ENCODE measurements at places on chromosomes 4 and X. TPM values are rescaled to one million over a fixed set of nuclear protein-coding genes. Genes with fewer than 3 reads are reported as not detected.

REELD1 gene
- total RNA-seq = 0.20 TPM

PFKFB1 gene
- total RNA-seq = 0.23 TPM

DOK7 gene
- total RNA-seq = not detected

NAT8L gene
- not detected for total RNA-seq

LRCH2 gene
- not detected for total RNA-seq

SYN1 gene
- 0.35 TPM for total RNA-seq

DNA sequence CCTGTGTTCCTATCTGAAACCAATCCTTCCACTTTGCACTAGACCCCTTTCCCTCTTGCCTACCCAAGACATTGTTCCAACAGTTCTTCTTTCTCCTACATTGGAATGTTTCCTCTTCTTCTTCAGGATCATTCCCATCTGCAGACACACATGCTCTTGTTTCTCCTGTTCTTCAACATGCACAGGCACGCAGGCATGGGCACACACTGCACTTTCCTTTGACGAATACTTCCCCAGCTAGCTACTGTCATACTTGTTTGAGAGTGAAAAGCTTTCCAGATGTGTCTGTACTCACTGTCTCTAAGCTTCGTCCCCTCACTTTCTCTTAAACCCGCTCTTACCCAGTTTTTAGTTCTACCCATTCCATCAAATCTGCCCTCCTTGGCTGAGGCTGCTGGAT, 31.8 kb upstream of the ERVMER34-1 start:
- no peak for DNase-seq

- no peak for DNase-seq
Measured at GRCh38 chr4:41288254-41288653, 31.5 kb downstream of the UCHL1 start.

- no peak for DNase-seq
Measured at GRCh38 chr4:20684852-20685763, 15.2 kb upstream of the PACRGL start.

- DNase-seq = no peak
Measured at GRCh38 chrX:136497556-136498052, at the start of gene HTATSF1. TSS of gene HTATSF1 (plus strand) at chrX:136497592. CDS start at chrX:136497685, 93 bp downstream.

GRCh38 chr4:152581536-152582160, 45.8 kb upstream of the FBXW7 start:
- DNase-seq = no peak

- no peak for DNase-seq
Measured at GRCh38 chr4:141668200-141668910, 32.0 kb downstream of the IL15 start.

GRCh38 chr4:1318488-1319213, 28.4 kb upstream of the UVSSA start:
- DNase-seq = no peak

GRCh38 chr4:169566021-169566818, 46.2 kb downstream of the NEK1 start:
- DNase-seq = peak; percentile 55

GRCh38 chr4:14176613-14177012, 549.1 kb upstream of the BOD1L1 start:
- no peak for DNase-seq

DNA sequence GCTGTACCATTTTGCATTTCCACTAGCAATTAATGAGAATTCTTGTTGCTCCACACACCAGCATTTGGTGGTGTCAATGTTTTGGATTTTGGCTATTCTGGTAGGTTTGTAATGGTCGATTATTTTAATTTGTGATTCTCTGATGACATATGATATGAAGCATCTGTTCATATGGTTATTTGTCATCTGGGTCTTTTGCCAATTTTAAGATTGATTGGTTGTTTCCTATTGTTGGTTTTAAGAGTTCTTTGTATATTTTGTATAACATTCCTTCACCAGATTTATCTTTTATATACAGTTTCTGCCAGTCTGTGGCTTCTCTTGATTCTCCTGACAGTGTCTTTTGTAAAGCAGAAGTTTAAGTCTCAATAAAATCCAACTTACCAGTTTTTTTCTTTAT, 18.5 kb upstream of the BDH2 start:
- DNase-seq = no peak

DNA sequence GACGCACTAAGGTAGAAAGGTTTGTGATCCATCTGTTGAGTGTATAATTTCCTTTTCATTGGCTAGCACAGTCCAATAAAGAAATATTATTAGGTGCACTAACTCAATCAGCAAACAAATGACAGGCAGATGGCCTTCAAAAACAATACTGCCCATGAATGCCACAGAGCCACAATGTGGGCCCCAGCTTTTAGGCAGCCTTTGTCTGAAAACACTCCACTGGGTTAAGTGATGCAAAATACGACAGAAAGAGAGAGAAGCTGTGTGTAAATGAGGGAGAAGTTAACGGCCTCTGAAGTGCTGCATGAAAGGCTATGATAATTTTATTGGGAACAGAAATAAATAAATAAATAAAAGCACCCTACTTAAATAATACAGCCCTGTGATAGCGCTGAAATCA, 274.6 kb downstream of the NKX6-1 start:
- no peak for DNase-seq

DNA sequence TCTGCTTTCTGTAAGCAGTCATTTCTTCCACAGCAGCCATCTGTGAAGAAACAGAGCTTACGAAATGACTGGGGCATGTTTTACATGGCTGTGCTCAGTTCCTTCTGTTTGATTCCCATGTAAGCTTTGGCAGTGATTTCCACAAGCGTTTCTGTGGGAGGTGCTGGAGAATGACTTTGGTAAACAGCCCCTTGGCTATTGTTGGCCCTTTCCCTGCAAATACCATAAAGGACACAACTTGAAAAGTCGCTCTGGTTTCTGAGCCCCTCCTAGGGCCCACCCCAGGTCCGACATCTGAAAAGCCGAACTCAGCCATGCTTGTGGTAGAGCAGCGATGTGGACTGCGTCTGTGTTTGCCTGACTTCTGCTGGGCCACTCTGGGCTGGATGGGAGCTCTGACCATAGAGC, 3.7 kb downstream of the LIMCH1 start:
- DNase-seq = no peak

DNA sequence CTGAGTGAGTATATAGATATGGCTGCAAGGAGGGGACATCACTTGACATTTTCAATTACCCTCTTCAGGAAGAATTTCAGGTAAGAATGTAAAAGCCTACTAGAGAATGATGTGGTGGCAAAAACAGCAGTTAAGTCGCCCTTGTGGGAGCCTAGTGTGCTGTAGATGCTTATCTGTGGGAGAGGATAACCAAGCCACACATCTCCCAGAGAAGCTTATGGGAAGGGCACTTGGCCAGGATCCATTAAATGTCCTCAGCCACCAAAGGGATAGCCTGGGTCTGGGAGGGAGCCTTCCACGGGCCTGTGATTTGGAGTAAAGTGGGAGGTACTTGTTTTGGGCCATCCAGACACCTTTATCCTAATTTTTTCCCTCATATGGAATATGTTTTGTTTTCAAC, 41.3 kb upstream of the BCLAF3 start:
- no peak for DNase-seq

DNA sequence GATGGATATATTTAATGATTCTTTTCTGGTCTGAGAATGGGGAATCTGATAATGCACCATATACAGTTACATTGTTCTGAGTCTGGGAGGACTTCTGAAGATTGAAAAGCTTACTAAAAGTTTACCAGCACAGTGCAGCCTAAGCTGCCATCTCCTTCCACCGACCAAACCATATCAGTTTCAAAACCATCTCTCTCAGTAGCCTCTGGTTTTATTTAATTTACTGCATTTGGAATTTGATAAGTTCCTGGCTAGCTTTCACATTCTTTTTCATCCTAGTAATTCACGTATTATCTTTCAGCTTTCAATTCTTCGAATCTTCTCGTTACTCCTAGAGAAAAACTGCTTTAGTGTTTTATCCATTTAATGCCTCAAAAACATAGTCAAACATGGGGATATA, 181.4 kb upstream of the HCCS start:
- DNase-seq = no peak

DNA sequence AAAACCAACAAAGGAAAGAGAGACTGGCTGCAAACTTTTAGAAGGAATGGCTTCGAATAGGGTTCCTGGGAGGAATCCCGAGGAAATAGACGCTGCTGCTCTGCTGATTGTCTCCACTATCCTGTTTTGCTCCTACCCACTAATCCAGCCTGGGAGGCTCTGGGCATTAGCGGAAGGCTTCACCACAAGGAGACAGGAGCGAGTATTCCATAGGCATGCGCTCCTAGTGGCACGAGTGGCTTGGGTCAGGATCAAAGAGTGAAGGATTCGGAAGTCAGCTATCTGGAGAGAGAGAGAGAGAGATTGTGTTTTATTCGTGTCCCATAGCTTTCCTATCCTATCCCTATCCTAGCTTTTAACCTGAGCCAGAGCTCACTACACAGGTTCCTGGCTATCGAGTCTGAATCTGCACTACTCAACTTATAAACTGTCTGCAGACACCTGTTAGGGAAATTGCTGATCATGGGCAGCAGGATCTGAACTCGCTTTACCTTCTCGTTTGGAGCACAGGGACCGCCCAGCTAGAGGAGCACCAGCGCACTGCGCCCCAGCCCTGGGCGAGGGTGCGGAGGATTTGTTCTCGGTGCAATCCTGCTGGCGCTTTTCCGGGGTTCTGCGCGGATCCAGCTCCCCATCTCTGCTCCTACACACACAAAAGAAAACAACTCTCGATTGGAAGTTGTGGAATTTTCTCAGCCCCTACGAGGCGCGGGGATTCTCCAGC, 740 bp upstream of the NPY2R start:
- DNase-seq = no peak

GRCh38 chr4:87375719-87376291, 15.2 kb downstream of the HSD17B11 start:
- no peak for DNase-seq
